ENCODE measurements at places on chromosomes 1 and 21.
A peak's percentile ranks its signal among the peaks of the same experiment; 100 is the strongest.

- no peak for DNase-seq
Measured at GRCh38 chr21:16215663-16216183, 485.9 kb downstream of the USP25 start.

DNA sequence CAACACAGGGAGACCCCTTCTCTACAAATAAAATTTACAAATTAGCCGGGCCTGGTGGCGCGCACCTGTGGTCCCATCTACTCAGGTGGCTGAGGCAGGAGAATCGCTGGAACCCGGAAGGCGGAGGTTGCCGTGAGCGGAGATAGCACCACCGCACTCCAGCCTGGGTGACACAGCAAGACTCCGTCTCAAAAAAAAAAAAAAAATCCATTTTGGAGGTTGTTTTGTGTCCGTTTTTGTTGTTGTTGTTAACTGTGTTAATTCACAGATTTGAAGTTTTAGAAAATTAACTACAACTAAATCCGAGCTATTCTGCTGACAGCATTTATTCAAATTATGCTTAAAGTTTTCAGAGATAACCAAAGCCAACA lies 618 bp downstream of the CLCC1 start:
- peak; percentile 18 for DNase-seq

DNA sequence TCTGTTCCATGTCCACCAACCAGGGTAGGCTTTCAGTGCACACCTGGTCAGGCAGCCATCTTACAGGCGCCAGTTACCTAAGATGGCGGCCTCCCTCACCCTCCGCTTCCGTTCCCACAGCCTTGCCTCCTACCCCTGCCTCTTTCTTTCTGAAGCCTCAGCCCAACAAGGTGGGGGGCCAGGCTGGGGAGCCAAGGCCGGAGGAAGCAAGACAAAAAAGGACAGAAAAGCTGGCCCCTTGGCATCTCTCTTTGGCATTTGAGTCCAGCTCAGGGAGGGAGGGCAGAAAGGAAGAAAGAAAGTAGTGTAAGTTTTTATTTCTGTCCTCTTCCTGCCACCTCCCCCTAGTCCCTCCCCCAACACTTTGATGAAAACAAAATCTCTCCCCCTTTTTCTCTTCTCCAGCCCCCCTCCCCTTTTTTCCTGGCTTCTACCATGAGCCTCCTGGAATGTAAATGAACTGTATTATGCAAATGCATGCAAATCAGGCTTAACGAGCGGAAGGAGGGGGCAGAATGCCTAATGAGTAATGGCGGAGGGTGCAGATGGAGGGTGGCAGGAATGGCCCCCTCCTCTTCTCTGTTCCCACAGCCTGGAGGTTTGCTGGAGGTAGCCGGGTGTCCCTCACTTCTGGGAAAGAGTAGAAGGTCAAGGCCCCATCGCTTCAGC lies 43.8 kb downstream of the RHBG start:
- DNase-seq: no peak

- DNase-seq: no peak
Measured at GRCh38 chr1:222034790-222035189, 292.9 kb upstream of the DUSP10 start.

GRCh38 chr1:4653796-4654725 lies at the start of gene AJAP1:
Gene AJAP1 (plus strand): TSS chr1:4654609. CDS start chr1:4655426, 817 bp downstream.
- DNase-seq: no peak
